MG63 (cell line): ENCODE measurements at places on chromosomes 2 and 18. TPM values are rescaled to one million over a fixed set of nuclear protein-coding genes. Genes with fewer than 3 reads are reported as not detected.
A peak's percentile ranks its signal among the peaks of the same experiment; 100 is the strongest.

Gene EFR3B
- total RNA-seq, result 0.17 and 0.43 TPM in 2 replicates

- no peak for DNase-seq
These were observed 43.7 kb downstream of the TMEM37 start for GRCh38 chr2:119475225-119475856.

GRCh38 chr2:32925283-32925815 lies 21.4 kb upstream of the LTBP1 start:
- DNase-seq, result no peak

Gene MAPK4
- total RNA-seq, result not detected in 2 replicates

DNA sequence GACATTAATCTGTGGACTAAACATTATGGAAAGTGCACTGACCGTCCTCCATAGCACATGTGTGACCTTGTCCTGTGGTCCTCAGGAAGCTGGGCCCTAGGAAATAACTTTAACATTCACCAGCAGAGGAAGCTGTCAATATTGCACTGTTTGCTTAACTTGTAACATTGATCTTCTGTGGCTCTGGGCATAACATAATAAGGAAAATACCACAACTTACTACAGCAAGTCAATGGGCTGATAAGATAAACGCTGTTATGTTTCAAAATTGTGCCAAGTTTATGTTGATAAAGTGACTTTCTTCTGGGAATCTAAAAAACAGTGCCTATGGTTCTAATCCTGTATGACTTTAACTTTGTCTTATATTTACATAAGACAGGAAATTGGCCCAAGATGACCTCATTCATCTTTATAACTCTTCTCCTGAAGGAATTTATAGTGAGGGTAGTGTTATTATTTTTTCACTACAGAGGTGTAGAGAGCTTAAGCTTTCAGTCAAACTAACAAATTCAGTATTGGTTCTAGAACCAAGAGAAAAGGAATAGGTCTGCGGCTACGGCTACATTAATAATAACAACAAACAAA lies 113.7 kb upstream of the MAP4K3 start:
- no peak for DNase-seq

Gene LRRC30
- total RNA-seq, result not detected in 2 replicates

- no peak for DNase-seq
These were observed 276.2 kb downstream of the ASXL3 start for GRCh38 chr18:33854086-33854826.

- DNase-seq, result peak; percentile 63
These were observed 8.1 kb downstream of the ASIC4 start for GRCh38 chr2:219522111-219523030.

DNA sequence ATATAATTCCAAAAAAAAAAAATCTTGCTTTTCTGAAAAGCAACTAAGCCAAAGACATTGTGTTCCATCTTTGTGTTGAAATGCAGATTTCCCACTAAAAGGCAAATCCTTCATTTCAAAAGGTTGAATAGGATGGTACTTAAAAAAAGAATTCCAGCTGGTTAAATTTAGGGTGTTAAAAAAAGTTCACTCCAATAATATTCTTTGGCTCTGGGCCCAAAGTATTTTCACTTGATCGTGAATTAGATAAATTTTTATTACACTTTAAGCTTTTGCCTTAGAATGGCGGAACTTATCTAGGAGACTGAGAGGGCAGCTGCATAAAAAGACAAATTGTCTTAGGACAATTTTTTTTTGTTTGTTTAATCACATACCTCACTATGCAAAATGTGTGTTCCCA lies 79.2 kb downstream of the BCL11A start:
- no peak for DNase-seq

DNA sequence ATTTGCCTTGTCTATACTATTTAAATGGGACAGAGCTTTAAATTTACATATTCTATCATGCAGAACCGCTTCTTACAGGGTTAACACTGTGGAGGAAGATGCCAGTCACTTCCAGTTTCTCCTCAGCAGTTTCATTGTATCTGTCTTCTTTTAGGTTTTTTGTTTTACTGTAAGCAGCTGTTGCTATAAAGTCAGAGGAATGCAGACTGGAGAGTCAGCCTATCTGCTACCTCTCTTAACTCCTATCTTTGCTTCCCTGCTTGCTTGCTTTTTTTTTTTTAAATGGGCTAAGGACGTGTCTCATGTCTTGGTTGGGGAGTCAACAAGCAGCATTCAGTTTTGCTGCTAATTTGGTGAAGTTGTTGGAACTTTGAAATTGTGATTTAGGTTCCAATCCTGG lies 8.9 kb downstream of the EPC2 start:
- DNase-seq, result no peak

Gene LYPD6
- 0.94 and 1.4 TPM in 2 replicates for total RNA-seq

GRCh38 chr2:169933124-169933711 lies 106.0 kb downstream of the UBR3 start:
- DNase-seq, result no peak

GRCh38 chr2:144937066-144937465 lies 417.1 kb upstream of the ZEB2 start:
- no peak for DNase-seq

- no peak for DNase-seq
These were observed 215.7 kb downstream of the MCFD2 start for GRCh38 chr2:46699934-46700256.

GRCh38 chr18:24499814-24500213 lies 39.4 kb downstream of the HRH4 start:
- DNase-seq, result no peak

Gene RSAD2
- 1.2 and 6.9 TPM in 2 replicates for total RNA-seq

Gene ALKAL2
- total RNA-seq, result not detected in 2 replicates

DNA sequence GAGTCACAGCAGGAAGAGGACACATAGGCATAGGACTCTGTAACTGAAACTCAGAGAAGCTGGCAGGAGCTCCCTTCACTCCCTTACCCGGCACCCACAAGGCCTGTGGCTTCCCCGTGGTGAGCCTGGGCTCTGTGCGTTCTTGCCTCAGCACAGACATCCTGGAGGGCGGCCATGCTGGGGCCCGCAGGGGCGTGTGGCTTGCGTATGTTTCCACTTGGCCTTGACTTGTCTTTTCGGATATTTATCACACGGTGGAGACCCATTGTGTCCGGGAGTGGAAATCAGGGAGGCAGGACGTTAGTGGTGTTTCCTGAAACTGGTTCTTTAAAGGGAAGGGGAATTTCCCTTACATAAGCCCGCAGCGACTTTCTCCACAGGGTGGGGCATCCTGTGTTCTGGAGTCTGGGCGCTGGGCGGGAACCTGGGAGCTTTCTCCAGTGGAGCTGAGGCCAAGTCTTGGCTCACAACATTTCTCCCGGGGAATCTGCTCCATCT lies 49.9 kb upstream of the EML6 start:
- peak; percentile 59 for DNase-seq

Gene LYPD6B
- total RNA-seq, result 1.6 TPM in 1 of 2 replicates, not detected in the other
